ENCODE measurements at places on chromosomes 13 and 19.
A peak's percentile ranks its signal among the peaks of the same experiment; 100 is the strongest.

- DNase-seq: no peak
Observed at GRCh38 chr19:49850221-49850486, 805 bp upstream of the PTOV1 start.

- DNase-seq: peak; percentile 15
Observed at GRCh38 chr13:32837973-32838927, 178.0 kb upstream of the KL start.

DNA sequence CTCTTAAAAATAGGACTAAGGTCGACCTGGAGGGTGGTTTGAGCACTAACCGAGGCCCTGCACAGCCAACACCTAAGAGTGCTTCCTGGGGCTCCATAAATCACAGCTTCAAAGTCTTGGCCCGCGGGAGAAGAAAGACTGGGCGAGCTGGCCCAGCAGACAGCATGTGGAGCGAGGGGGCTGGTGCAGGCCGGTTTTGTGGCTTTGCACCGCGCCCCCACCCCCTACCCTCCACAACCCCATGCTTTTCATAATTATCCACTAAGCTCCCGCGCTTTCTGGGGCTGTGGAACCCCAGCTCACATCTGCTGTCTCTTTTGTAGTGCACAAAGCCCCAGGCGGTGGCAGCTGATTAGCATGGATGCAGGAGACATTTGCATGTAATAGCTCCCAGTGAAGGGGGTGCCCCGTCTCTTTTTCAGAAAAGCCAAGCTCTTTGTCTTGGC lies 17.1 kb downstream of the CARM1 start:
- peak; percentile 95 for DNase-seq

- peak; percentile 64 for DNase-seq
Observed at GRCh38 chr19:58476498-58477015, 405 bp downstream of the ZNF446 start.

- DNase-seq: no peak
Observed at GRCh38 chr13:79988573-79988972, 352.4 kb downstream of the SPRY2 start.

GRCh38 chr13:89684896-89685295 lies 1662.6 kb upstream of the MIR17HG start:
- no peak for DNase-seq

DNA sequence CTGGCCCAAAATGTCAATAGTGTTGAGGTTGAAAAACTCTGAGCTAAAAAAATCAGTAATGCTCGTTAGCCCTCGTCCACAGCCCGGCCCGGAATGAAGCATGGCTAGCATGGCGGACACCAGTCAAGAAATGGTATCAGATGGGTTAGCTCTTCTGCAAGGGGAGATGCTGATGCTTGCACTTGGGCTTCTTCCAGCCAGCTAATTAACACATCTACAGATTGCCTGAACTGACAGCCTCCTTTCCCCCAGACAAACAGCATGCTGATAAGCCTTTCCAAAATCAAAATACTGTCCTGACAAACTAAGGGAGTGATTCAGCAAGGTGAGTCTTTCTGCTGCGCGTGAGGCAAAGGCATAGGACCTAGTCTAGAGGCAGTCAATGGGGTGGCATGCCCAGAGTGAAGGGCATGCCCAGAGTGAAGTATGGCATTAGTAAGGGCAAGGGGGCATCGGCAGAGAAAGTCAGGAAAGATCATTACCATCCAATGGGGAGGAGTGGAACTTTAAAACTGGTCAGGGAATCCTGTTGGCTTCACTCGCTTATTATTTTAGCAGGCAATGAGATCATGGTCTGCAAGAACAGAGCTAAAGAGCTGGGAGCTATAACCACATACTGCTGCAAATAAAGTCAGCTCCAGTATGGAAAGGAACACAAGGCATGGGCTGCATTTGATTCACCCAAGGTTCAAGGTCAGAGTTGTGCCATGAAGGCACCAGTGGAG lies 30.2 kb upstream of the UBE2L5 start:
- no peak for DNase-seq

DNA sequence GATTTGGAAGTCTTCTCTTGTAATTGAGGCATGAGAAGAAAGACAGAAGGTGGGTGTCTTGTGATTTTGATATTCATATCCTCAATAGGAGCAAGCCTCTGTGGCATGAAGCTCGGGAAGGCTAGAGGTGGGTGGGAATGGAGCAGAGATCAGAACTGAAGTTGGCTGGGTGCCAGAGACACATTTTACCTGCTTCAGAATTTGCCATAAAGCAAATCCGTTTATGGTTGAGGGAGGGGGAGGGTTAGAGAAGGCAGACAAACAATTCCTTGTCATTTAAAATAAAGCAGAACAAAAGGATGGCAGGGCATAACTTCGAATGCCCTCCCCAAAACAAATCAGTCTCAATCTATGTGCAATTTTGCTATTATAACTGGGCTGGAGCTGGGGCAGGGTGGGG lies 305.9 kb downstream of the KLF5 start:
- DNase-seq: peak; percentile 81

GRCh38 chr13:45327253-45327955 lies 13.6 kb downstream of the TPT1 start:
- no peak for DNase-seq

DNA sequence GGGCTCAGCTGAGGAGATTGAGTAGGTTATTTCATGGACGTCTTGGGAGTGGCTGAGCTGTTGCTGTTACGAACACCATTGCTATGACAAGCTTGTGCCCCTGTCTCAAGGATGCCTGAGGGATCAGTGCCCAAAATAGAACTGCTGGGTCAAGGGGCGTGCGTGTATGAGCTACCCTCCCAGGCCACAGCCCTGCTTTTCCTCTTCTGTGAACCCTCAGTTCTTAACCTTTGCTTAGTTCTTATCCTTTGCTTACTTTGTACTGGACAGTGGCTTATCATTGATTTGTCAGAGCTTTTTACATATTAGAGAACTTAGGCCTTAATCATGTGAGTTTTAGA lies 9.0 kb downstream of the ARHGAP45 start:
- DNase-seq: no peak

Measured in NCI-H1417 (cell line).